Coronary artery (tissue), 2 donors: ENCODE measurements at places on chromosomes 4 and X.

DNA sequence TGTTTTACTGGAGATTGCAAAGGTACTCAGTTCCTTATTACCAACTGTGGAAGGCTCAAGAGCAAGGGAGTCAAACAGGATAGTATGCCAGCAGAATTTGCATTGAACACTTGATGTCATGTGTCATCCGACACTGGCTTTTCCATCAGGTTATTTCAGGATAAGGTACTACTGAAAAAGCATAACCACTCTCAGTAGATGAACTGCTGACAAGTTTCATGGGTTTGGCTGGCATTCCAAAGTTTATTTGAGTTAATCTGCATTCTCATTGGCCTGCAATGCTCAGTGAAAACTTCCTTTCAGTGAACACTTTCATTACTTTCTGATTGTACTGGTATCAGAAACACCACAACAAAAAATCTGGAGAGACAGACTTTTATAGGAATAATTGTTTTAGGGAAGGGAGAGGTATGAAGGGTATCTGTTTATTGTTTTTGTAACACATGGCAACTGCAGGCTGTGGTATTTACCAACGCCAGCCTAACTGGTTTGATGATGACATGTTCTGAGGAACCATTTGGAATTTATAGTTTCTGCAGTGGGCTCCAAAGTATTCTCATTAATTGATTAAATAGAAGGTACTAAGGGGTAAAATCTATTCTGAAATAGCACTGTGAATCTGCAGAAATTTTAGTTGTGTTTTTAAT, 345.7 kb upstream of the NR3C2 start:
- no peak for DNase-seq

- no peak for DNase-seq
Observed at GRCh38 chr4:180240670-180241069, 2002.5 kb upstream of the TENM3 start.

DNA sequence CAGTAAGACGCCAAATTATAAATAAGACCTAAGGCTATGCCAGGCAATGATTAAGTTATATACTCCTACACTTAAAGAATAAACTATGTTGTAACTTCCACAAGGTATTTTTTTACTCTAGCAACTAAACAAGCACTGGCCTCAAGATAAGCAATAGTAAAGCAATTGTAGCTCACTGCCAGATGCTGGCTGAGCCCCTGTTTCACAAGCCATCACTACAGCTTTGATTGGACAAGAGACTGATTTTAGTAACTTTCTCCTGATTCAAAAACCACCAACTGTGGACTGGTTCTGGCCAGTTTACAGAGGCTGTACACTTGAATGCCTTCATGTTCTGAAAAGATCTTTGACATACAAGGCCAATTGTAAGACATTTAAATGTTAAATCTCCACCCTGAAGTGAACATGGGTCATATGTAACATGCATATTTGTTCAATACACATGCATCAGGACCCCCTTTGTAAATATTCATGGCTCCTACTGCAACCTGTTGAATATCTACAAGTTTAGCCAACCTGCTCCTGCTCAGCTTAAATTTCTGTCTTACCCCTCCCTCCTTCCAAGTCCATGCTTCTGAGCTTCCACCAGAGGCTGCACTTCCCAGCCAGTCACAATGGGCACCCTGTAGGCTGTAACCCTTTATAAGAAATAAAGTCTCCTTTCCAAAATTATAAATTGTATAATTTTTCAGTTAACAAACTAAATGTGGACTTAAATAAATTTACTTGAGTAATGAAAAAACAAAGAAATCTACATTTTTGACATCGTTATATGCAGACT, 423.6 kb downstream of the ANKRD50 start:
- no peak for DNase-seq

DNA sequence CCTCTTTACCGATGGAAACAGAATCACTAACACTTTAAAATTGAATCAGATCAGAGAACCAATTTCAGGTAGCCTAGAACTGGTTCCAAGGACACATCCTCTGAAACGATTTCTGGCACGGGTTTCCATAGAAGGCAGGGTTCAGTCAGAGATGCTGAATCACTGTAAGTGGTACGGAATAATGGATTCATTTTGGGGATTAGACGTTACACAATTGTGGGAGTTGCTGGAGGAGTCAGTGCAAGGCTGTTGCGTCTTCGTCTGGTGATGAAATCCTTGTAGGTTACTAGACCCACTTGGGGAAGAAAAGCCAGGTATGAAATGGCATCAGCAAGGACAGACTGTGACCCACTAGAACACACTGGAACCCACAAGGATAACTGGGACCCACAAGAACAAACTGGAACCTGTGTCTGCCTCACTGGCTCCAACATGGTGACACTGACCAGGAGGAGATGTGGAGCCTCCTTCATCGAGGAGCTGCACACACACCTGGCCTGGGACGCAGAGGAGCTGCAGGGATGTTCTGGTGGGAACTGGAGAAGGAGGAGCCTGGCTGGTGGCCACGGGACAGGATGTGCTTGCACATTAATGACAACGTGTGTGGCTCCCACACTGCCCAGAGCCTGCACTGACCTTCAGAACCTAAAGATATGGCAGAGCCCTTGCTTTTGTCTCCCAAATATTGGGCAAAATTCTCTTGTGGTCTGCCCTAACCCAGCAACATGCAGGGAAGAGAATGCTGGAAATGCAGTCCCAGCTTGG, 105.1 kb downstream of the TRAPPC11 start:
- no peak for DNase-seq

DNA sequence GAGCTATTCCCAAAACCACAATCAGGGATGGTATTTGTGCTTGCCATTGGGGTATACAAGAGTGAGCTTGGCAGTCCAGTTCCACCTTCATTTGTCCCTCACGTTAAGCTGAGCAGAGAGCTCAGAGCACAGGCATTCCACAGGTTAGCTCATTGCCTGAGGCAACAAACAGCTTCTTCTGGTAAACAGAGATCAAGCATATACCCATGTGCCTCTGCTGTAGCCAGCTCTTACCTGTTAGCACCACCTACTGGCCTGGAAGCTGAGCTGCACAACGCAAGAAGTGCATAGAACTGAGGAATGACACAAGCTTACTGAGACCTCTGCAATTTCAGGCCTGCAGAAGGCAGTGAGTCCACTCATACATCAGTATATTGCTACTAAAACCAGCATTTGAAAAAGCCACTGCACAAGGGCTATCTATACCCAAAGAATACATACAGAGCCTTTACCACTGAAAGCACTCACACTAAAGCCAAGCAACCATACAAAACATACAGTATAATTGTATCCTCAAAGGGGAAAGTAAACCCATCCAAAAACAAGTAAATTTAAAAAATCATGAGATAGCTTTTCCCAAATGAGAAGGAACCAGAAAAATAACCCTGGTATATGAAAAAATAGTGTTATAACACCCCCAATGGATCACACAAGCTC, 258.3 kb upstream of the GABRA2 start:
- DNase-seq: no peak

GRCh38 chrX:71144651-71145050, at the start of gene NLGN3:
Gene NLGN3 (plus strand): TSS chrX:71144841. CDS start chrX:71147750, 2,909 bp downstream.
- DNase-seq: no peak
